NCI-H446 treated with DMSO at 0.1 percent for 48 hours (cell line): ENCODE measurements at places on chromosomes 11 and 22.
A peak's percentile ranks its signal among the peaks of the same experiment; 100 is the strongest.

- no peak for DNase-seq
Observed at GRCh38 chr11:60970369-60970774, 1.1 kb upstream of the CD6 start.

- DNase-seq, result no peak
Observed at GRCh38 chr11:79697905-79698304, 257.1 kb upstream of the TENM4 start.

DNA sequence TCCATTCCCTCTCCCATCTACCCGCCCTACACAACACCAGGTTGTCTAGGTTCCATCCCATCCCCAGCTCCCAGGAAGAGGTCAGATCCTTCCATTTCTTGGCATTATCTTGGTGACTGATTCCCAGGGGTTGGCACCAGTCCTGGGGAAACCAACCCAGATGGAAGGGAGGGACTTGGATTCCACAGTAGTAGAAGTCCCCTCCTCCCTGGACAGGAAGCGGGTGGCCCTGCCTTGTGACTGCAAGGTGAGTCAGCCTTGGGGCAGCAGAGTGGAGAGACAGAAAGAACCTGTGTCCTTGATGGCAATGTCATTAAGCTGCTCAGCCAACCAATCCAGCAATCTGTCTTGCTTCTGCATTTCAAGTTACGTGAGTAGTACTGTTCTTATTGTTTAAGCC is 26.5 kb downstream of the SYT13 start:
- peak; percentile 78 for DNase-seq

GRCh38 chr11:127044535-127044934 is 44.0 kb upstream of the KIRREL3 start:
- DNase-seq, result no peak

DNA sequence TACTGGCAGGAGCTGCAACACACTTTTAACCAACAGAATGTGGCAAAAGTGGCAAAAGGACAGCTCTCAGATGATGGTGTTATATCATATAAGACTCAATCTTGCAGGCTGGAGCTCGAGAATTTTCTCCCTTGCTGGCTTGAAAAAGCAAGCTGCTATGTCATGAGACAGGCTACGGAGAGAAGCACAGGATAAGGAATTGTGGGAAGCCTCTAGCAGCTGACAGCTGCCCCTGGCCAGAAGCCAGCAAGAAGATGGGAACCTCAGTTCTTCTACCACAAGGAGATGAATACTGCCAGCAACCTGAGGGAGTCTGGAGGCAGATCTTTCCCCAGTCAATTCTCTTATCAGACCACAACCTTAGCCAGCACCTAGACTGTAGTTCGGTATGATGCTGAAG is 24.6 kb downstream of the FXYD6 start:
- no peak for DNase-seq

DNA sequence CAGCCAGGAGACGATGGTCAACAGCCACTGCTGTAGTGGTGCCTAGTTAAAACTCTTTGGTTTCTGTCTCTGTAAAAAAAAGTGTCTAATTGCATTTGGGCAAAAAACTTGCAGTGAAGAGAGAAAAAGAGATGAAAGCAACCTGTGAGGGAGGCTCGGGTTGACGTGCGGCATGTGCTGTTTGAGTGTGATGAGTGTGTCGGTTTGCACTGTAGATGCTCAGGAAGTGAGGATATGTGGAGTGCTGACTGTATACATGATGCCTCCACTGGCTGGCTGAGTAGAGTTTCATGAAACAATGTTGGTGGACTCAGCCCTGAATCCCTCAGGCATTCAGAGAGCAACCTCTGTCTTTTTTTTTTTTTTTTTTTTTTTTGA is 4.3 kb upstream of the DGCR6L start:
- no peak for DNase-seq

GRCh38 chr11:17145972-17146371 is 61.8 kb downstream of the PIK3C2A start:
- no peak for DNase-seq

- no peak for DNase-seq
Observed at GRCh38 chr11:34346551-34346950, 11.3 kb downstream of the ABTB2 start.

DNA sequence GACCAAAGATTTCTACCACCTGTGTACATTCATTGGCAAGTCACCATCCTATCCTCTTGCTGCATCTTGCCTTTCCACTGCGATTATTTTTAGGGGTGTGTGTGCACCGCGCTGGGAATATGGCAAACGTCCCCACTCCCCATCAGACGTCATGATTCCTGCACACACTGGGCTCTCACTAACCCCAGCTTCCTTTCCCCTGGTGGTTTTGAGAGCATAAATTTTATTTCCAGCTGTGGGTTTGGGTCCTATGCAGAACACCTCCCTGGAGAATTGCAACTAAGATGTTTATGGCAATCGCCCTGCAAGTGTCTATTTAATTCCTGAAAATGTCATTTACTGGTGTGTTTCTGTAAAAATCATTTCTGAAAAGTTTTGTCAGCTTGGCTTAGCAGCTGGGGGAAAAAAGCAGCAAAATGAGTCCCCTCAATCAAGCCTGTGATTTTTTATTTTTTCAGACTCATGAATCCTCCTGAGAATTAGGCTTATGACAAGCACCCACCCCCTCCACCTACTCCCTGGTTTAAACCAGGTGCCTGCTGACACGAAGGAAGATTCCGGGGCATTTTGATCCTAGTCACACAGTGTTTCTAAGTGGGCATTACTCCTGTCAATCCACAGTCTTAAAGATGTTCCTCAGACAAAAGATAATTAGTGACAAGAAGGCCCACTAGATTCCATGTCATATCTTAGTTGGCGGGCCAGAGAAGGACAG is 23.8 kb downstream of the UPB1 start:
- DNase-seq, result no peak

- no peak for DNase-seq
Observed at GRCh38 chr22:42933485-42934091, 76.5 kb upstream of the ARFGAP3 start.

DNA sequence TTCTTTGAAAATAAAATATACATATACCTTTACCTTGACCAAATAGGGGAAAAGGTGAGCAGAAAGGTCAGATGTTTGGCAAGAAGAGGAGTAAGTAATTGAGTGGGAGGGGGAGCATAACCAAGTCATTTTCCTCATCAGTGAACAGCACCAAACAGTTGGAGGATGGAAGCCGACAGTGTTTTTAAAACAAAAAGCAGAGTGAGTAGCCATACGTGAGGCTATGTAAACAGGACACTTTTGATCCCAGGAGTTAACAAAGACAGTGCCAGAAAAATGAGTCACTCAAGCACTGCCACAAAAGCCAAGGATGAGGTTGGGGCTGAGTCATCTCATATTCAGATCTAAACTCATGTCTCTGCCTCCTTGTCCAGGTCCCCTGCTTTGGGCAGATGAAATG is 734.7 kb downstream of the KCNA4 start:
- peak; percentile 70 for DNase-seq

DNA sequence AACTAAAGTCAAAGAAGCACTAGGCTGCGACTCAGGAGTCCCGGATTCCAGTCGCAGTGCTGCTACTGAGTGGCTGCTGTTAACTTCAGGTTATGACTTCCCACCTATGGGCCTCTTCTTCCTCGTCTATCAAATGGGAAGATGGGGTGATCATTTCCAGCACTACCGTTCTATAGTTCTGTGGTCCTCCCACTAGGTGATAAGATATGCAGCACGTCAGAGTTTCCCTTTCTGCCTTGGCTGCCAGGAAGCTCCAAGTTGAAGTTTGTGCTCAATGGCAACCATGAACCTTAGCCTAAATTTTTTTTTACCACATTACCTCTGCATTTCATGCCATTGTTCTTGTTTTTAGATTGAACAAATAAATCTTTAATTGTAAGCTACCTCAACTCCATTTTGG is 38.7 kb downstream of the ALX4 start:
- DNase-seq, result no peak

DNA sequence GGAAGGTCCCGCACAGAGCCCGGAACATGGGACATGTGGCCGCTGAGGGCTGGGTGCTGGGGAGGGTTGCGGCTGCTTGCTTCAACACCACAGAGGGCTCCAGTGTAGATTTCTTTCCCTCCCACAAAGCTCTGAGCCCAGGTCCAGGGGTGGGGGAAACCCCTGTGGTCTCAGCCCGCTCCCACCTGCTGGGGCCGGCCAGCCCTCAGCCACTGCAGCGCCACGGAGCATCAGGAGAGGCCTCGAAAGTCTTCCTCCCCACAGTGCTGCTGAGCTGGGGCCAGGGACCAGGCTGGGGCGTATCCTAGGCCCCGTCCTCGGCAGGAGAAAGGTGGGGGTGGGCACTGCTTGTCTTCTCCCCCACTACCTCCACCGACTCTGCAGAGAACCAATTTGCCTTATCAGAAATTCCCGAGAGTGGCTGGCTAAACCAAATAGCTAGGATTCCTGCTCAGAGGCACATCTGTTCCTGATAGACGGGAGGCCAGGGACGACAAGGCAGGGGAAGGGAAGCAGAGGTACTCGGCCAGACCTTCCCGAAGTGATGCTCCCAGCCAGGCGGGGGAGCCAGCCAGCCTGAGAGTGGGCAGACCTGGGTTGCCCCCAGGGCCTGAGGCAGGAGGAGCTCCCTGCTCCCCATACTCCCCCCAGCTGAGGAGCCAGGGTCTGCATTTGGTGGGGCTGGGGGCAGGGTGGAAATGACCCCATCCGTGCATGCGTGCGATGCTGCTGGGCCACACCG is 18.7 kb downstream of the IGF2 start:
- DNase-seq, result no peak

DNA sequence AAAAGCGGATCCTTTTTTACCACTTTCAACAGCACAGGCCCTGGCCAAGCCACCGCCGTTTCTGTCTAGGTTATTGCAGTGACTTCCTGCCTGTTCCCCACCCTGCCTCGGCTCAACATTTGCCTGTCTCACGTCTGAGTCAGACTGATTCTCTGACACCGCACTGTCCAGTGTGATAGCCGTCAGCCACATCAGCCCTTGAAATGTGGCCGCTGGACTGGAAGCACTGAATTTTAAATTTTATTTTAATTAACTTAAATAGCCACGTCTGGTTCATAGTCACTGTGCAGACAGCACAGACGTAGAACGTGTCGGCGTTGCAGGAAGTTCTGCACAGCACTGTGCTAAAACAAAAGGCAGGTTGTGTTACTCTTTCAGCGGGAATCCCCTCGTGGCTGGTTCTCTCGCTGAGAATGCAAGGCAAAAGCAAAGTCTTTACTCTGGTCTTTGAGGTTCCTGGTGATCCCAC is 56.3 kb upstream of the ADSL start:
- DNase-seq, result no peak

GRCh38 chr11:61543606-61544306 is 35.2 kb downstream of the LRRC10B start:
- DNase-seq, result peak; percentile 45

DNA sequence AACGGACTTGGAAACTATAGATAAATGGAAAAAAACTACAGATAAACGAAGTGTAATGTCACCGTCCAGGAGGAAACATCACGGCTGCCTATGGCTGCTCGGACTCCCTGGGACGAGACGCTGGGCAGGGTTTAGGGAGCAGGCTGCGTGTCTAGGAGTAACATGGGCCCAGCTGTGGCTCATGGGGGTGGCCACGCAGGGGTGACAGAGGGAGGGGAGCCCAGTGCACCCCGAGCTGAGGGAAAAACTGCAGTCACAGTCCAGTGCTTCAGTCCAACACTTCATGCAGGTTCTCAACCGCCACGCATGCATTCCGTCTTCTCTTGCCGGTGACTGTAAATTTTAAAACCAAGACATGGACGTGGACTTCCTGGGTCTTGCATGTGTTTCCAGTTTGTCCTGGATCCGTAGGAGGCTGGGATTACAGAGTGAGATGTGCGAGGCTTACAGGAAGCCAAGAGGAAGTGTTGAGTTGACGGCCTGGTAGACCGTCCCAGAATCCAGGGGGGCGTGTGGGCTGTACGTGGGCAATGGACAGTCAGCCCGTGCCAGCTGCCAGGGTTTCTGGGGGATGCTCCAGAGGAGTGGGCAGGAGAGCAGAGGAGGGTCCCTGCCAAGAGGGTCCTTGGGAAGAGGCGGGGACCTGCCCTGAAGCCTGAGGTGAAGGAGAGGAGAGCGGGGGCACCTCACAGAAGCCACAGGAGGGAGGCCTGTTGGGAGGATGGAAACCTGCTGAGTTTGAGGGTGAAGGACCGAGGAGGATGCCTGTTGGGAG is 691.4 kb downstream of the BRD1 start:
- DNase-seq, result no peak

- DNase-seq, result no peak
Observed at GRCh38 chr11:19286411-19286810, 45.7 kb upstream of the E2F8 start.

GRCh38 chr11:85941380-85941973 is 86.3 kb downstream of the CCDC83 start:
- peak; percentile 47 for DNase-seq

DNA sequence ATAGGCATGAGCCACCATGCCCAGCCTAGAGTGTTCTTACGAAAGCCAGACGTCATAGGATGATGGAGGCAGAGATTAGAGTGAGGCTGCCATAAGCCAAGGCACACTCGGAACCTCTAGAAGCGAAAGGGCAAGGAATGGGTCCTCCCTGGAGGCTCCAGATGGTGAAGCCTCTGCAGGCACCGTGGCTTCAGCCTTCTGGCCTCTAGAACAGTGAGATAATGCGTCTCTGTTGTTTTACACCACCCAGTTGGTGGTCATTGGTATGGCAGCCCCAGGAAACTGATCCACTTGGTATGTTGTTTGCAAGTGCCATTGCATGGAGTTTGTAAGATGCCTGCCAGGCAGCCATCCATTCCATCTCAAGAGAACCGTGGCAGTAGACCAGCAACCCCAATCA is 791.0 kb downstream of the TBC1D22A start:
- no peak for DNase-seq

- DNase-seq, result no peak
Observed at GRCh38 chr11:42253156-42253555, 793.7 kb upstream of the LRRC4C start.

- DNase-seq, result no peak
Observed at GRCh38 chr11:117498791-117499190, 171.1 kb downstream of the CEP164 start.

- no peak for DNase-seq
Observed at GRCh38 chr11:95650276-95650675, 139.3 kb downstream of the FAM76B start.

GRCh38 chr11:122754553-122755322 is 83.6 kb upstream of the CRTAM start:
- no peak for DNase-seq

DNA sequence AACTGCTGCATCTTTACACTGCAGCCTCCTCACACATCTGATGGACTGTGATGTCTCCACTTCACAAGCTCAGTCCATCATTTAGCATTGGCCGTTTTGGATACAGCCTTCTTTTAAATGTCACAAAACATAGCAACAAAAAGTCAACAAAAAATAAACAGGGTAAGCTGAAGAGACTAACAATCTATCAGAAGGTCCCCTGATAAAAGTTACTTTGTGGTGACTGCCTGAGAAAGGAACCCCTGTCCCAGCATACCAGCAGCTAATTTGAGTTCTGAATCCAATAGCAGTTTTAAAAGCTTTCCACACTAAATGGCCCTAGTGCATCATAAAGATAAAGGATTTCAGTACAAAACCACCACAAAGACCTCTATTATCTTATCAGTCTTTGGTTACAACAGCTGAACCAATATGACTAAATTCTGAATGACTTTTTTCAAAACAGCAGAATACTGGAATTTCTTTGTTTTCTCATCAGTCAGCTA is 162.4 kb downstream of the SOX6 start:
- no peak for DNase-seq

GRCh38 chr11:128953151-128953550 is 10.5 kb upstream of the TP53AIP1 start:
- DNase-seq, result no peak

- DNase-seq, result no peak
Observed at GRCh38 chr11:65439331-65440181, 17.0 kb downstream of the NEAT1 start.

GRCh38 chr22:33757802-33758483 is 162.3 kb downstream of the LARGE1 start:
- DNase-seq, result no peak
